ENCODE measurements at places on chromosomes 5 and 9.

DNA sequence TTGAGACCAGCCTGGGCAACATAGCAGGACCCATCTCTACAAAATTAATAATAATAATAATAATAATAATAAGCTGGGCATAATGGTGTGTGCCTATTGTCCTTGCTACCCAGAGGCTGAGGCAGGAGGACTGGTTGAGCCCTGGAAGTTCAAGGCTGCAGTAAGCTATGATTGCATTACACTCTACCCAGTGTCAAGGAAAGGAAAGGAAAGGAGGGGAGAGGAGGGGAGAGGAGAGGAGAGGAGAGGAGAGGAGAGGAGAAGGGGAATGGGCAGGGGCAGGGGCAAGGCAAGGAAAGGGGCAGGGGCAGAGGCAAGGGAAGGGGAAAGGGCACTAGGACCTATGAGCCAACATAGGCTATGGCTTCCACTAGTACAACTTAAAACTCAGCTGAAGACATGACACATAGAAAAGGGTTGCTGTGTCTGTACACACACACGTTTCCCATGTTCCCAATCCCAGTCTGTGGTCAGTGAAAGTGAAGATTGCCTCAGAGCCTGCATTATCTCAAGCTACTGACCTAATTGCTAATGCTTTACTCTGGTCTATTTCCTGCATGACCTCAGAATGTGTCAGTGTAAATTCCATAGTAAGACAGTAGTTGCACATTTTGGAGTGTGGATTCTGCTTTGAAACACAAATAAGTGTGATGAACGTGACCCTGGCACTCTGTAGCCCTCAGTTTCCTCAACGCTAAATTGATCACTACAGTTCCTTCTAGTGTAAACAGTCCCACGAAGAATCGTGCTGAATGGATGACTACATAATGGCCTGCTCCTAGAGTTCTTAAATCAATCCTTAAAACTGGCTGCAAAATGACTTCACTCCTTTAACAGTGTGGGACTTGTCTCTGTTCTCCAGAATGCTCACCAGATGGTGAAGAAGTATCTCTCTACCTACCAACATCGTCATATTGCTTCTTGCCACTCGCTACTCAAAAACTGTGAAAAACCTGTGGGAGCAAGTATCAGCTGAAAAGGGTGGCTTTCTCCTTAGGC lies 497.0 kb downstream of the RAB3C start:
- DNase-seq, result no peak

DNA sequence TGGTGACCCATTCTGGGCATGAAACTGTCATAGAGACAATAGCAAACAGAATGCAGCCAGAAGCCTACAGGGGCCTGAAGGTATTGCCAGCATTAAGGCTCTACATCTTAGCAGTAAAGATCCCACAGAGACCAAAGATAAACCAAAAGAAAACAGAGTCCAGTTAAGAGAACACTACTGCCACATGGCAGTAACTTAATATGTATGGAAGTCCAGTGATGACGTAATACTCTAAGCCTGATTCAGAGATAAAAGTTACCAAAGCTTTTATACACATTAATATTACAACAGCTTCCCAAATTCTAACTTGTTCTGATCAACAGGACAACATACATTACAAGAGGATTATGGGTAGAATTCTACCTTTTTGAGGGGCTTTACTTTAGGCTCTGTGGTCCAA lies 371.5 kb downstream of the PRELID2 start:
- DNase-seq, result no peak

GRCh38 chr9:90044710-90045151 lies 439.9 kb downstream of the GADD45G start:
- no peak for DNase-seq

DNA sequence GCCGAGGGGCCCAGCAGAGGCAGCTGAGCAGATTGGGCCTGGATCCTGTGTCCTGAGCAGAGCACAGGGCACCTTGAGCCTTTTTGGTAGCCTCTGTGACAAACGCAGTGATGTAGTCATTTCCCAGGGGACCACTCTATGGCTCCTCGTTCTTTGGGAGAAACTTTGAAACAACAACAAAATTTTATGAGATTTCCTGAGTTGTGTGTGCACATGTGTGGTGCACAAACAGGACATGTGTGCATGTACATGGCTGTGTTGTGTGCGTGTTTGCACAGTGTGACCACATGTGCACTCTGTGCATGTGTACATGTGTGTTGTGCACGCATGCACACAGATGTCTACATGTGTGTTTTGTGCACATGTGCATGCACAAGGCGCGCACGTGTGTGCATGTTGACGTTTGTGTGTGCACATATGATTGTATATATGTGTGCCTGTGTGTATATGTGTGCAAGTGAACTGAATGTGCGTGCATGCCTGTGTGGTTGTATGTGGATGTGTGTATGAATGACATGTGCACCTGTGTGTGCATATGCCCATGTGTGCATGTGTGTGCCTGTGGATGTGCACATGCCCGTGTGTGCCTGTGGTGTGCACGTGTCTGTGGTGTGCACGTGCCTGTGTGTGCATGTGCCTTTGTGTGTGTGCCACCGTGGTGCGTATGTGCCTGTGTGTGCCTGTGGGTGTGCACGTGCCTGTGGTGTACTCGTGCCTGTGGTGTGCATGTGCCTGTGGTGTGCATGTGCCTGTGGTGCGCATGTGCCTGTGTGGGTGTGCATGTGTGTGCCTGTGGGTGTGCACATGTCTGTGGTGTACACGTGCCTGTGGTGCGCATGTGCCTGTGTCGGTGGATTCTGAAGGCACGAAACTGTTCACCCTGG lies 221.6 kb downstream of the CACNA1B start:
- DNase-seq, result no peak

DNA sequence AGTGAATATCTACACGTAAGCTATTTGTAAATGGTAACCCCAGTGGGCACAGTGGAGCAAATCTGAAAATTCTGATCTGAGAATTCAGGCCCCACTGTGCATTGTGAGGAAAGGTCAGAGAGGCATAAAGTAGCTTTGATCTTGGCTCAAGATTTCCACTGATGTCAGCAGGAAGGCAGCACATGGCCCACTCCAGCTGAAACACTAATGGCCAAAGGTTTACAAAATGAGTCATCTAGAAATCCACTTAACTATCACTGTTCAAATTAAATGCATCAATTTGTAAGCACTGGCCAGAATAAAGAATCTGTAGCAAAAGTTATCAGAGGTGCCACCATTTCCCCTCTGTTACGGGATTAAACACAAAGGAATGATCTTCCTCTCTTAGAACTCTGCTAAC lies 191.6 kb downstream of the C9orf152 start:
- DNase-seq, result no peak

GRCh38 chr9:100219347-100219746 lies 120.3 kb downstream of the INVS start:
- DNase-seq, result no peak

DNA sequence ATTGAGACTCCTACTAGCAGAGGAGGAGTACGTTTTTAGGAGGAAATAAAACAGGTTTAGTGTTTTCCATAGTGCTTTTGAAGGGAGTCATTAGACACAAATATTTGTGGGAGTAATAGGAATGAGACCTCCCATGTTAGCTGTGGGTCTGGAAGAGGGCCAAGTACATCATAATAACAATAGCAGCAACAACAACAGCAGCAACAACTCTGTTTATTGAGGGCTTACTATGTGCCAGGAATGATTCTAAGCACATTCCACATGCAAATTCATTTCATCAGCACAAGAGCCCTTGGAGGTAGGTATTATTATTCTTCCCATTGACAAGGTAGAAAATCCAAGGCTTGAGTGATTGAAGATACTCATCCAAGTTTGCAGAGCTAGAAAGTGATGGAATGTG lies 384.2 kb upstream of the RPS23 start:
- DNase-seq, result no peak

DNA sequence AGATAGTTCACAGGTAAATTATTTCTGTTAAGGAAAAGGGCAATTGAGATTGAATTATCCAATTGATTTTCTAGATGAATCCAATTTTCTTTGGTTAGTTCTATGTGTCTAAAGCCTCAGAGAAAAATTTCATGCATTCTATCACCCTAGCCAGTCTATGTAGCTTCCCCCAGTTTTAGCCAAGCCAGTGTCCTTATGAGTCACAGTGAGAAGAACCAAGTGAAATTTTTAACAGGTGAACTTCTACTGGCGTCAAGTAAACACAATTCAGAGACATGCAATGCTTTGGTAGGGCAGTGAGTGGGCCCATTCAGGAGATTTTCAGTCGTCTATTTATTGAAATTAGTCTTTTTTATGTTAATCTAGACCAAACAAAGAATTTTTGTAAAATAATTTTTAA lies 1077.4 kb upstream of the ARRDC3 start:
- DNase-seq, result no peak

DNA sequence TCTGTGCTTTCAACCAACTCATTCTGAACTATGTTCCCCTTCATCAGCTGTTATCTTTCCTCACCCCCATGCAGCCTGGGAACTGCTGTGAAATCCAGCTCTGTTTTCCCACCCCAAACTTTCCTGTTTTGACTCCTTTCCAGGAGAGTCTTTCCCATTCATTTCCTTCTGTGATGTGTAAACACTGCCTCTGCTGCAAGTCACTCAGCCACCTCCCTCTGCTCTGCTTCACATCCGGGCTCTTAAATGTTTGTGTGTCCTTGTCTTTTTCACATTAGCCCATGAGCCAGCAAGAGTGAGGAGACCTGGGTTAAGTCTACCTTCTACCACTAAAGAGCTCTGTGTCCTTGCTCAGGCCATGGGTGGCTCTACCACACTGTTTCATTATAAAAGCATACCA lies 137.5 kb downstream of the ICE1 start:
- DNase-seq, result no peak

DNA sequence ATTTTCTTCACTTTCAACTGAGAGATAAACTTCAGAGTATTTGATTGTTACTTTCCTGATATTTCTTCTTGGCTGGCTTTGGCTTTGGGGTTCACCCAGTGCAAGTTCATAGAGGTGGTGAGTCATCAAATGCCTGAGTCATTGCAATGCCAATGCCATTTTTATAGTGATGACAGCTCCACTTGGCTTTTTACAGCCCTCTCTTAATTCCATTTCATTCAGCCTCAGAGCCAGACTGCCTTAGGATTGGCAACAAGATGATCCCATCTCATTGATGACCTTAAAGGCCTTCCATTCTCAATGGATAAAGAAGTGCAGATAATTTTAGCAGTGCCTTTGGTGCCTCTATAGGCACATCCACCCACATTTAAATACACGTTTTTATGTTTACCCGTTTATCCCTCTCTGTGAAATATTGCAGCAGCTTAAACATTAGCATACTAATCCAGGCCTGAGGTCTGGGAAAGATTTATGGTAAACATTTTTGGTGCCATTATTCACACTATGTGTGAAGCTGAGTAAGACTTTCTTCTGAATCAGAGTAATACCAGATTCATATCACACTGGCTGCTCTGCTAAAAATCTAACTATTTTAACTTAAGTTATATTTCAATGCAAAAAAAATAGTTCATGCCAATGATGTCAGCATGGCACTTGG lies 88.9 kb upstream of the TYRP1 start:
- no peak for DNase-seq

DNA sequence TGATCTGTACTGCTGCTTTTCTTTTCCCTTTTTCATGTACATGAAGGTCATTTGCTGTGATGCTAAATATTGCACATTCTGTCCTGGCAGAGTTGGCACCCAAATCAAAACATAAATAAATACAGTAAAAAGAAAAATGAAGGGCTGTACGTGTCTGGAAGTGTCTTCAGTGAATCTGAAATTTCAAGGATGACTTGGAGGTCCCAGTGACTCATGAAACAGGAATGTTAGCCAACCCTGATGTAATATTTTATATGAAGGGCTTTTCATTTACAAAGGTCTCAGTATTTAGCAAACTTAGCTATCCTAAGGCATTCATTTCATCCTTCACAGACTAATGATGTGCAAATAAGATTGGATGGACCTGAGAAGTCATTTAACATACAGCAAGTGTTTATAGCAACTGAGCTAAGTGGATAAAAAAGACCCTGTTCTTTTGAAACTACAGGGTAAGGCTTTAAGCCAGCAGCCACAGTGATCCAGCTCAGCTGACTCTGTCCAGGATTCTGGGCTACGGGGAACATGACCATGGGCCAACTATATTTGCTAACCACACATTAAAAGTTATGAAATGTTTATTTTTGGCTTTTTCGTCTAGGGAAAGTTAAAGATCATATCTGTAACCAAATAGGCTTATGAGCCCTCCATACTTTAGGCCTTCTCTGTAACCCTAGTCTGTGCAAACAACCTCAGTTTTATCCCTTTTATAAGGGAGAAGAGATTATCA lies 104.0 kb upstream of the DMRTA1 start:
- DNase-seq, result no peak

DNA sequence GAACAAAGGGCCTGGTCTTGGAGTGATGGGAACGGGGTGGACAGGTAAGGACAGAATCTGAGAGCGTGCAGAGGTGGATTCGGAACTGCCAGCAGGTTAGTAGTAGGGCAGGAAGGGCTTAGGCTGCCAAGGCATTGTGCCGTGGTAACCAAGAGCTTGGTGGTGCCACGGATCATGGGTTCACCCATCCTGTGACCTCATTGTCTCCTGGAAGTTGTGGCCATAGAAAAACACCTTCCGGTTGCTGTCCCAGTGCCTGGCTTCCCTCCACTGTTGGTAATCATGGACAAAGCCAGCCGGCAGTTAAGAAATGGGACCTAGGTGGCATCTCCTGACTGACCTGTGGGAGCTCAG lies 42.5 kb upstream of the CFAP157 start:
- no peak for DNase-seq

All from NAMALWA (cell line).